EH (cell line): ENCODE measurements at places on chromosomes 16 and 17.

GRCh38 chr16:50354629-50355456, 13.9 kb downstream of the BRD7 start:
- peak; percentile 30 for DNase-seq

GRCh38 chr17:55264278-55264644, 499 bp upstream of the HLF start:
- DNase-seq = no peak

DNA sequence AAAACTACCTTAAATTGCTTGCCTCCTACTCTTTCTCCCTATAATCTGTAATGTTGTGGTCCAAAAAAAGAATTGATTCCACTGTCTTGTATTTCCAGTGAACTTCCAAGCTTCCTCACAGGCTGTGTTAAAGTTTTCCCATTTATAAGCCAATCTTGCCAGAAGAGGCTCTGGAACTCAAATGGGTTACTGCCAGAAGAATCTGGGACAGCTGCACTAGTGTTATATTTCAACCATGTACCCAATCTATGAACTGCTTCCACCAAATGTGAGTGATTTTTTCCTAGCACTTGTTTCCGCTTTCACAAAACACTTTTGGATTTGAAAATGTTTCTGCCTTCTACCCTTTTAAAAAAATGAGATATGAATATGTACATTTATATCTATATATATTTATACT, 1.8 kb downstream of the CCDC43 start:
- no peak for DNase-seq

DNA sequence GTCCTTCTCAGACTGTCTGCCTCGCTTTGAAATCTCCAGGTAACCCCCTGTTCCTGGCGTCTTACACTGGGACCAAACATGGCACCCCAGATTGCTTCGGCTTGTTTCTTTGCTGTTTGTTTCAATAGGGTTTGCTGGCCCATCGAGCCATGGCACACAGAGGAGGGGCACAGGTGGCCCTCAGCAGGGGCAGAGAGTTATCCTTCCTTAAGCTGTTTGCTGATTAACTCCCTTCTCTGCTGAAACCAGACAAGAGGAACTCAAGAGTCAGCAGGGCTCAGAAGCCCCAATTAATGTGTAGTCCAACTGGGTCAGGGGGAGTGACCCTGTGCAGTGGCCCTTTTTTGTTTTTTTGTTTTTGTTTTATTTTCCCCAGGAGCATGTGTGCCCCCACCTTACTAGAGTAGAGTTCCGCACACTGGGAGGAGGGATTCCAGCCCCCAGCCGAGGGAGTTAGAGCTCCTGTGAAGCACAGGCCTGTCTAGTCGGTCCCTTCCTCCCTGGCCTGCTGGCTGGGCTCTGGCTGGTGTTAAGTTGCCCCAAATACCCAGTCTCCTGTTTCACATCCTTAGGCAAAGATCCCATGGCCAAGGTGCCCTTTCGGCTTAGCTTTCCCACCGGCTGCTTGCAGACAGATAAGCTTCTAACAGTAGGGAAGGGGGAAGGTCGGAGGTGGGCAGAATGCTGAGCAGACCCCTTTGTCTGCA, 39.3 kb downstream of the YPEL2 start:
- no peak for DNase-seq

- no peak for DNase-seq
These were observed 120.8 kb downstream of the MSI2 start for GRCh38 chr17:57377094-57377493.

GRCh38 chr16:84548971-84549844, 44.7 kb upstream of the MEAK7 start:
- no peak for DNase-seq

GRCh38 chr17:82204831-82205719, 7.6 kb downstream of the CCDC57 start:
- peak; percentile 87 for DNase-seq

GRCh38 chr17:81365148-81365600, 30.1 kb upstream of the BAHCC1 start:
- DNase-seq = peak; percentile 70

DNA sequence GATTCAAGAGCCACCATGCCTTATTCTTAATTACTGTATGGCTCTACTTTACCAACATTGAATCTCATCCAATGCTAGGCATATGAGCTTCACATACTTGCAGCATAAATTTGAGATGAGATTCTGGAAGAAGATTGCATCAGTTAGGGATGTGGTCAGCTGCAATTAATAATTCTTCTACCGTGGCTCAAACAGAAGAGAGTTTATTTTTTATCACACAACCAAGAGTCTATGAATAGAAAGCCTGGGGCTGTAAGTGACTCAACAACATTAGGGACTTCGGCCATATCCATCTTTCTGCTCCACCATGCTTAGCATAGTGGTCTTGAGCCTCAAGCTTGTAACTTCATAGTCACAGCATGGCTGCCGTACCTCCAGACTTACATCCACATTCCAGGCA, 179.4 kb upstream of the IRX6 start:
- peak; percentile 9 for DNase-seq

GRCh38 chr16:23348579-23349469, 46.7 kb downstream of the SCNN1B start:
- DNase-seq = no peak

DNA sequence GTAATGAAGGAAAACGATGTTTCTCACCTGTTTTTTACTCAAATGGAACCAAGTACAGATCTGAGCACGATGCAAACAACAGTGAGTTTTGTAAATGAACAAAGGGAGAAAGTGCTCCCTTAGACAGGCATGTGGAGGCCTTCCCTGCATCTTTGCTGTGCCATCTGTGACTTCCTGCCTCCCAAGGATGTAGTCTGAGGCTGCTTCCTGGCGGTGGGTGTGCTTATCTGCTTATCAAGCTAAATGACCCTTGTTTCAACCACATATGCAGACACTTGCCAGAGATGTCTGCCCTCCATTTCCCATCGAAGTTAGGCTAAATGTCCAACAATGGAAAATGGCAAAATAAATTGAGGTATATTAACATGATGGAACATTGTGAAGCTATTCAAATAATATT, 34.6 kb downstream of the RGS9 start:
- DNase-seq = no peak

- no peak for DNase-seq
These were observed 105.6 kb upstream of the TOM1L1 start for GRCh38 chr17:54795046-54795445.

- DNase-seq = no peak
These were observed 21.9 kb downstream of the SGSH start for GRCh38 chr17:80198144-80198661.

DNA sequence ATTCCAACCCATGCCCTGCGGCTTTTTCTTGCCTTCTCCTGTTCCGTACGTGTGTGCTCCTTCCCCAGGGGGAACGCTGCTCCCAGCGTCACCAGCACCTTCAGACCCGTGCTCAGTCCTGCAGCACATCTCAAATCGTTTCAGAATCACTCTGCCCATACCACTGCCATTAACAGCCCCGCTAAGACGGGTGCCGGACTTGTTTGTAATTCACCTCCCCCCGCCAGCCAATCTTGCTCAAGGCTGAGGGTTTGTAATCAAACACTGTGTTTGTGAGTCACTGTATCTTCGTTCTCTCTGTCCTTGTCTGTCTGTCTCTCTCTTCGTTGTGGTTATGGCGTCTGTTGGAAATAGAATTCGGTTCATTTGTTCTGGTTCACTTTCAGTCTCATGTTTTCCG, 17.3 kb downstream of the CARD14 start:
- DNase-seq = peak; percentile 47

GRCh38 chr17:6660101-6660500, 8.5 kb downstream of the C17orf100 start:
- no peak for DNase-seq

DNA sequence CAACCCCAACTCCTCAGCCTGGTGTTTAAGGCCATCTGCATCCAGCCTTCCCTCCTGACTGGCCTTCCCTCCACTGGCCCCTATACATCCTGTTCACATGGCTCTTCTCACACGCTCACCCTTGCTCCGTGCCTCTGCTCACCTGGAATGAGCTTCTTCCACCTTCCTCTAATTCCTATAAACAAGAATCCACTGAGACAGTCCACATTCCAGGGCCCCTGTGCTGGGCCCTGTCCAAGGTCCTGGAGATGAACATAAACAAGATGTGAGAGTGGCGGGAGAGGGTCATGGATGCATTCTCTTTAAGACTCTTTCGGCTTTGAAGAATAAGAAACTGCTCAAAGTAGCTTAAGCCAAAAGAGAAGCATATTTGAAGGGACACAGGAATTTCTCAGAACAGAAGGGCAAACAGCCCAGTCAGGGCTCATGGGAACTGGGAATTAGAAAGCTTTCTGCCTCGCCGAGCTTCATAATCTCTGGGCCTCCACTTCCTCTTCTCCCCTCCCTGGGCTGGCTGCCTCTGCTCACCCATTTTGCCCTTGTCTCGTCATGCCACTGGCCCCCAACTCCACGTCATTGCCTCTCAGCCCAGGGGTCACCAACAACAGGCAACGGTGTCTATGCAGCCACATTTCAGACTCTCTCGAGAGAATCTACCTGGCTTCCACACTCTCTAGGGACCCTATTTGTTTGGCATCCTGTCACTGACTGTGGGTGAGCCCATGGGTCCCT, 13.5 kb downstream of the SPPL2C start:
- DNase-seq = peak; percentile 51

- DNase-seq = no peak
These were observed 447.9 kb downstream of the CA10 start for GRCh38 chr17:51710634-51710979.

DNA sequence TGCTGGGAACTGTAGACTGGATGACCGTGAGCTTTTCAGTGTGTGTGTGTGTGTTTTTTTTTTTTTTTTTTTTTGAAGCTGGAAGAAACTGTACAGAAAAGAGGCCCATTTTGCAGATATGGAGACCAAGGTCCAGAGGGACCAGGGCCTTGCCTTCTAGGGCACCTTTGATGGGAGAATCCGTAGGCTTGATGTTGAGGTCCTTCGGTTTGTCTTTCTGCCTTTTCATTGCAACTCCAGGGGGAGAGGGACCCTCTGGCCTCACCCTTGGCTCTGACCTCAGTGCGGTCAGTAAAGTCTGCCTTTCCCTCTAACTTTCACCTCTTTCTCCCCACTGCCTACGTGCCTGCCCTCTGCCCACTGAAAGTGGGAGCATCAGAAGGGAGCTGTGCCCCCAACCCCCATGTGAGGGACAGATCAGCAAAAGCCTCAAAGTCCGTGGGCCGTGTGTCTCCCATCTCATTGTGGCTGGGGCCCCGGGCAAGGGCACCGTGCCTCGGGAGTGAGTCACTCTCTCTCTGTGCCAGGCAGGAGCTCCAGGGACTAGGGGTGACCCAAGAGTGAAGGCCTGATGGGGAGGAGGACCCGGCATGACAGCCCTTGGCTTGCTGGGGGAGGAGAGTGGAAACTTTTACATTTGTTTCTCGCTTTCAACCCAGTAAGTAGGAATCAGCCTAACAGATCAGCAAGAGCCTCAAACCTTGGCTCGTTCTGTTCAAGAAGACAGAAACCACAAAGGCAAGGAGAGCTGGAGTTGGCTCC, 123.6 kb downstream of the CMIP start:
- peak; percentile 88 for DNase-seq

- DNase-seq = no peak
These were observed 4.0 kb downstream of the MYH3 start for GRCh38 chr17:10652984-10653659.

GRCh38 chr16:66295761-66296546, 70.5 kb upstream of the CDH5 start:
- DNase-seq = no peak

DNA sequence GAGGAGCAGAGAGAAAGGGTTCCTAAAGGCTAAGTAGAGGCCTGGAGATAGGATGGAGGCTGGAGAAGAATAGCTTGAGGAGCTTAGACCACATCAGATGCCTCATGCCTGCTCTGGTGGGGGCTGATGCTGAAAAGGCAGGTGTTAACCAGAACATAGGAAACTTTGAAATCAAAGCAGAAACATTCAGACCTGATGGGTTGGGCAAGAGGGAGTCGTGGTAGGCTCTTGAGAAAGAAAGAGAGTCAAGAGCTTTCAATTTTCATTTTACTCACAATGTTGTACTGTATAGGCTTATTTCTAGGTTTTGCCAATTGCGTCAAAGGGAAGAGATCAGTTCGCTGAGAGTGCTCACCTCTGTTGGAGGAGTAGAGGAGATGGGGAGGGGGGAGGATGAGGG, 406.6 kb upstream of the SALL1 start:
- DNase-seq = no peak

DNA sequence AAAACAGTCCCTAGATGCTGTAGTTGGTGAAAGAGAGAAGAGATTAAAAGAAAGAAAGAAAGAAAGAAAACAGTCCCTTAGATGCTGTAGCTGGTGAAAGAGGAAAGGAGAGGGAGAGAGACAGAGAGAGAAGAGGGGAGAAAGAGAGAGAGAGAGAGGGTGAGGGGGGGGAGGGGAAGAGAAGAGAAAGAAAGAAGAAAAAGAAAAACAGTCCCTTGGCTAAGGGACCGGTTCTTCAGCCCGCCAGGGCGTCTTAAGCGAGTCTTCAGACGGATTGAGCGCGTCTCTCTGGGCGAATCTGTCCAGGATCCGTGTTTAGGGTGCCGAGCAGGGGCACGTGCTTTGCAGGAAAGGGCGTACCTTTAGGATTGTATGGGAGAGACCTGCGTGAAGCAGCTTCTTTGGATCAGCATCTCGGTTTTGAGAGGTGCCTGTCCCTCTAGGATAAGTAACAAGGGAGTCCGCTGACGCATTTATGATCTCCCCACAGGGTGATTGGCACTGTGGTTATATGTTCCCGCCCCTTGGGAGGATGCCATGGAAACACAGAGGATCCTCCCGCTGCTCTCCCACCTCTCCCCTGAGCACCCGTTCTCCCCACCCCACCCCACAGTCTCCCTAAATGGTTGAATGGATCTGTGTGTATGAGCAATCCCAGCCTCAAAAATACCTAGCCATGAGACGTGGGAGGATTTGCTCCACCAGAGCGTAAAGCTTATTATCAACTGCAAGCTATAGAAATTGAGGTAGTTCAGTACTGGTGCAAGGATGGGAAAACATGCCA, 16.7 kb downstream of the GNGT2 start:
- DNase-seq = peak; percentile 76

GRCh38 chr16:88830258-88830657, 18.5 kb upstream of the APRT start:
- DNase-seq = no peak

DNA sequence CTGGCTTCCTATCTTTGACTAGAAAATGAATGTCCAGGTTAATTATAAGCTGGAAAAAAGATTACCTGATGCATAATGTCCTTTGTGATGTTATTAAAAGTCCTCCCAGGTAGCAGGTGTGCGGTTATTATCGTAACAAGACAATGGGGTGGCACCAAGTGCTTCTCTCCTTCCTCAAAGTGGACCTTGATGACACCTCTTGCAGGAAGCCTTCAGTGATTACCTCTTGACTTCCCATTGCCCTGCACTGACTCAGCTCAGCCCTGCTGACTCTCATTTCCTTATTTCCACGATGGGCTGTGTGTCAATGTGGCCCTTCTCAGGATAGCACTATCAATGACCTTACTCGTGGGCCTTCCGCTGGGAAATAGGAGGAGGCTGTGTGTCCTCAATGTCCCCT, 477.4 kb upstream of the CCL2 start:
- no peak for DNase-seq
